ENCODE measurements at places on chromosomes 4 and X.

- DNase-seq: no peak
Measured at GRCh38 chrX:39630344-39630743, 467.4 kb downstream of the BCOR start.

DNA sequence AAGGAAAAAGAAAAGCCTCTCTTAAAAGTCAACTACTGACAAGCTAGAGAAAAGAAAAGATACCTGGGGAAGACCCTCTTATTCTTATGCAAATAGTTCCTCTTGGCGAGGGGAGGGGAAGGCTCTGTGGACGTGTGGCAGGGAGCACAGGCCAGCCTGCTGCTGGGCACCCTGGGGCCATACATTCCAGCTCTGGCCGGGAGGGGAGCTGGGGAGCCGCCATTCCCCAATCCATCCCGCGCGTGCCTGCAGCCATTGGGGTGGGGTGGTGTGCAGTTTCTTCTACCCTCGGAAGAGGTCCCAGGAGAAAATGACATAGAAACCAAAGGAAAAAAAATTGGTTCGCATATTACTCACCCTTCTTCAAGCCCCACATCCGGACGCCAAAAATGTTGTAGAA is 1496.4 kb downstream of the RPA4 start:
- no peak for DNase-seq

DNA sequence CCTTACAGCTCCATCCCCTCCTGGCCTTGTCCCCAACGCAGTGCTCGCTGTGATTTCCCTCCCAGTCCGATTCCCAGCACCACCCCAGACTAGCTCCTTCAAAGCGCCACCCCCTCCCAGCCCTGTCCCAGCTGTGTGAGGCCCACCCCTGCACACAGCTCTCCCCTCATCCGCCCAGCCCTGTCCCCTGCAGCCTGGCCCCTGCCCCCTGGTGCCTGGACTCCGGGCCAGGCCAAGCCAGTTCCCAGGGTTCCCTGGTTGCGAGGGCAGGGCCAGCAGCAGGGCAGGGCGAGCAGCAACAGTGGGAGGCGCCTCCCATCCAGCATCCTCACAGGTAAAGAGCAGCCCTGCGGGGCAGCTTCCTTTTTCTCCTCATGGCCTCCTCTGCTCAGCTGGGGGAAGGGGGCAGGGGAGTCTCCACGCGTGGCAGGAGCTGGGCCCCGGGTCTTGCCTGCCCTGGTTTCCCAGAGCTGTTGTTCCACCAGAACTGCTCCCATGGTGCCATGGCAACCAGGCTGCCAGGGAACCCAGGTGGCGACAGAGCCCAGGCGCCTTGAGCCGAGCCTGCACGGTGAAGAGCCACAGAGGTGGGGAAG is 24.8 kb downstream of the IQSEC2 start:
- DNase-seq: no peak

DNA sequence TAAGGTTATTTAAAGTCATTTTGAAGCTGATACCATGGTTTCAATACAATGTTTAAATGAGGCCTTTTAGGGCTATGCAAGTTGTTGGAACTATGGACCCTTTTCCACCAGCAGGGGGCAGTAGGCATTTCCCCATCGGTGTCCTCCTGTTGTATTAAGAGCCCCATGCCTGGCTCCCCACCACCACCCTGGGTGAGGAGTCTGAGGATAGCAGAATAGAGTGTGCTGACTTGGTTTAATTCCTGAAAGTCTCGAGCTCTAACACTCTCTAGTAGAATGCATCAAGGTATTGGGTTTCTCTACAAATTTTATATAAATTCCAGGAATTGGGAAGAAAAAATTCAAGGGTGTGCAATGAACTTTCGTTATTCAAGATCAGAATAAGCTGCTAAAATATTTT is 234.8 kb upstream of the JADE1 start:
- DNase-seq: peak; percentile 41

DNA sequence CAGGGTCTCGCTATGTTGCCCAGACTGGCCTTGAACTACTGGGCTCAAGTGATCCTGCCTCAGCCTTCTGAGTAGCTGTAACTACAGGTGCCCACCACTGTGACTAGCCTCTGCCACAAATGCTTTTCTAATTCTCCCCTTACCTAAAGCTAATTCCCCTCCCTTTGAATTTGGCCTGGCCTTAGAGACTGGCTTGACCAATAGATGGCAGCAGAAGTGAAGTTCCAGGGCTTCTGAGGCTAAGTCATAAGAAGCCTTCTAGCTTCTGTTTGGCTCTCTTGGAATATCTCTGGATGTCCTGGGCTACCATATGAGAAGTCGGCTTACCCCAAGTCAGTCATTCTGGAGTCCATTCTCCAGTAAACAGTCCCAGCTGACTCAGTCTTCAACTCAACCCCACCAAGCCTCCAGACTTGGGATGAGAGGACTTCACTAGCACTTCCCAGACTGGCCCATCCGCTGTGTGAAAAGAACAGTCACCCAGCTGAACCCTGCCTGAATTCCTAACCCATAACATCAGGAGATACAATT is 61.0 kb downstream of the HPRT1 start:
- DNase-seq: no peak

DNA sequence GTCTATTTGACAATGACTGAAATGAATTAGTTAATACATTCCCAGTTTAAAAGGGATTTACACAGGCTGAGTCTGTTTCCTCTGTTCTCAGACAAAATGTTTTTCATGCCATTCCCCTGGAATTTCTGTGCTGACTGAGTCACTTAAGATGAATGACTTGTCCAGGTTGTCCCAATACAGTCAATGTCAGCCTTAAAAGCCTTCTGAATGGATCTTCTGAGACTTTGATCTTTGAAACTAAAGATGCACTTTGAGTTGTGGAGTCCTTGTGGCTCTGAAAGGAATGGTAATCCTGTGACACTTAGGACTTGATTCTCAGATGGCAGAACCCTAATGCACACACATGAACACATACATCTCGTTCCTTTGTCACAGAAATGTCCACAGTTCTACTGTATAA is 622.2 kb upstream of the GRID2 start:
- no peak for DNase-seq

DNA sequence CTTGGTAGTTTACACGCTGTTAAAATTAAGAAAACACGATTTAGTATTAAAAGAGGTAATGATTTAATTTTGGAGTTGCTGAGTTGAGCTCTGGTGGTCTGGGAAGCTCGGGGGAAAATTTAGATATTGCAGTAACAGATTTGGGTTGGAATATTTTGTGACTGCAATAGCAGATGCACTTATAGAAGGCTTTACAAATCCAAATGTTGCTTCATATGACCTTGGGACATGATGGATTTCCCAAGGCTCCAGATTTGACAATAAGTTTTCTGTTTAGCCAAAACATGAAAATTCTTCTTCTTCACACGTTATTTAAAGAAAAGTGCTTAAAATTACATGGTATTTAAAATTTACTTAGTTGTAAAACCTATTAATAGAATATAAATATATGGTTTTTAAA is 302.0 kb downstream of the SPRY1 start:
- no peak for DNase-seq

DNA sequence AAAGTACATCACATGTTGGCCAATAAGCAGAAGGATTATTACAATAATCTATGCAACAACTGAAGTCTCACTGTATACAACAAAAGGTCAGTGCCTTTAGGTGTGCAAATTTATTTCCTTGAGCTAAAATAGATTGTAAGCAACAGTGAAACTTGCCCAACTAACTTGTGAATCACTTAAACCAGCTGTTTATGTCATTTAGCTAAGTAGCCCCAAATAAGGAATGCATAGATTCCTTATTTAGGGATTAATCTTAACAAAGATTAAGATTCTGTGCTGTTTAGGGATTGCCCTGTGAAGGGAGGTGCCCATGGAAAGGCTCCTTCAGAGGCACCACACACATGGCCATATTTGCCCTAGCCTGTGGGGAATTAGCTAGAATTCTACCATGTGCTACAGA is 168.6 kb downstream of the MAML3 start:
- DNase-seq: no peak

GRCh38 chrX:43380704-43381103 is 275.4 kb upstream of the MAOA start:
- no peak for DNase-seq

- DNase-seq: no peak
Measured at GRCh38 chr4:80049813-80050534, 23.1 kb downstream of the ANTXR2 start.

- no peak for DNase-seq
Measured at GRCh38 chr4:19583827-19584569, 667.7 kb upstream of the SLIT2 start.

GRCh38 chr4:80423553-80424224 is 88.2 kb downstream of the CFAP299 start:
- DNase-seq: no peak

GRCh38 chrX:10171249-10171648 is 14.5 kb downstream of the CLCN4 start:
- no peak for DNase-seq

DNA sequence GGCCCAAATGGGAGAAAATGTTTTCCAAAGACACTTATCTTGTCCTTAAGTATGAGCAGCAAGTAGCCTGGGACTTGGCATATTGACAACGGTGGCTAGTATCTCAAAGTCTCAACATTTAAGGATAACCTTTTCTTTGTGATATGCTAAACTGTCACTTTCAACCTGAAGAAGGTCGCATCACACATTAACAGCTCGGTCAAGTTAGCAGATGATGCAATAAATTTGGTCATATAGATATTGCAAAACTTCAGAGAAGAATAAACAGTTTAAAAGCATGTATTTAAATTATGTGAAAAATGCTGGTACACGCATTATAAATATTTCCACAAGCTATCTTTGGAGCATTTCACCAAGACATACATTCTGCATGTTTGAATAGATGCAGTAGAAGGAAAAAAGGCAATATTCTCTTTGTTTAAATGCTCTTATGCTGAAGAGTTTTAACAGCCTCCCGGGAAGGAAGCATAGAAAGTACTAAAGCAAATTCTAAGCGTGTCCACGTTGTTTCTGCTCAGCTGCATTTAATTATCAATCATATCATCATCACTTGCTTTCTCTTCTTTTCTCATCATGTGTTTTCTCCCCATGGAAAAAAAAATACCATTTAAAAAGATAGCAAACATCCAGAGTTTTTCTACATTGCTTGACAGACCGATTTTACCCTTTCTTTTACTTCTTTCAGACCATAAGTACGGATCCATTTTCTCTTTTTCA is 24.2 kb downstream of the ARHGAP6 start:
- no peak for DNase-seq

GRCh38 chrX:51395810-51396728 is 63.4 kb downstream of the NUDT10 start:
- no peak for DNase-seq

GRCh38 chr4:177410566-177410965 is 31.7 kb downstream of the AGA start:
- DNase-seq: no peak

DNA sequence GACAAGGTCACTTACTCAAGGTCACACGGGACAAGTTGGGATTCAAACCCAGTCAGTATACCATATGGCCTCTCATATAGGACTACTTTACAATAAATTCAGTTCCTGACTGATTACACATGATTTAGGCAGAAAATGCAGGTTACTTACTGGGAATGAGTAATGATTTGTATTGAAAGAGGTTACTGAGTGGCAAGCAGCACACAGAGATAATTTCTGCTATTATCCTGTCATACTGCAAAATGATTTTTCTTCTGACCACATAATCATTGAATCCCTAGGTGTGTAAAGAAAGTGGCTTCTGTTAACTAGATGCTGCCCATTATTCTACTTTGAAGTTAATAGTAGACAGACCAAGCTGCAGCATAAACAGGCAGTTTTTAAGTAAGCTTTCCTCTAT is 8.2 kb downstream of the FREM3 start:
- DNase-seq: no peak

DNA sequence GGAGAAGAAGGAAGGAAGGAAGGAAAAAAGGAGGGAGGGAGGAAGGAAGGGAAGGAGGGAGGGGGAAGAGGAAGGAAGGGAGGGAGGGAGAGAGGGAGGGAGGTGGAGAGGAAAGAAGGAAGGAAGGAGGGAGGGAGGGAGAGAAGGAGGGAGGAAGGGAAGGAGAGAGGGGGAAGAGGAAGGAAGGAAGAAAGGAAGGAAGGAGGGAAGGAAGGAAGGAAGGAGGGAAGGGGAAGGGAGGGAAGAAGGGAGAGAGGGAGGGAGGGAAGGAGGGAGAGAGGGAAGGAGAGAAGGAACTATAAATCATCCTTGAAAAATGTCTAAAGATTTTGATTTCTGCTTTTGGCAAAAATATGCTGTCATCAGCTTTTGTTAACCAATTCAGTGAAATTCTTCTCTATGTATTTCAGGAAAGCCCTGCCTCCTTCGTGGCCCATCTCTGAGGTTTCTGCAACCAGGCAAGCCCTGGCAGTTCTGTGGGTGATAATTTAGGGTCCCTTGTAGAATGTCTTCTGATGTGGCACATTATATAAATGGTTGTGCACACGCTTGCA is 7.1 kb upstream of the HOPX start:
- DNase-seq: no peak

GRCh38 chr4:86818841-86819240 is 30.3 kb downstream of the SLC10A6 start:
- DNase-seq: no peak

- no peak for DNase-seq
Measured at GRCh38 chr4:101008503-101008902, 338.8 kb downstream of the PPP3CA start.

- no peak for DNase-seq
Measured at GRCh38 chrX:13940671-13941070, 89.0 kb downstream of the GEMIN8 start.

DNA sequence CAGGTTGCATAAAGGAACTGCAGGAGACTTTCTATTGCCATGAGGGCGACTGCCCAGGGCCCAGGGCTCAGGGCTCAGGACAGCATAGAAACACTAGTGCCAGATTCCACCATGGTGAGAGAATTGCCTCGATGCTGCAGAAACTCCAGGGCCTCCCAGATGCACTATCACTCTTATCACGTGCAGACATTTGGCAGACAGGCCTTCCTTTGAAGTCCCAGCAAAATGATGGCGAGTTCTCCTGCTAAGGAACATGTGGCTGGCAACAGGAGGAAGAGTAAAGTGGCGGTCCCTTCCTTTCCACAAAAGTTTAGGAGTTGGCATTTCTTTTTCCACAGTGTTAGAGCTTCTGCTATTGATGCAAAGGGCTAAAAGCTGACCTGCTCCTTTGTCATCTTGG is 214.0 kb upstream of the LNX1 start:
- no peak for DNase-seq

DNA sequence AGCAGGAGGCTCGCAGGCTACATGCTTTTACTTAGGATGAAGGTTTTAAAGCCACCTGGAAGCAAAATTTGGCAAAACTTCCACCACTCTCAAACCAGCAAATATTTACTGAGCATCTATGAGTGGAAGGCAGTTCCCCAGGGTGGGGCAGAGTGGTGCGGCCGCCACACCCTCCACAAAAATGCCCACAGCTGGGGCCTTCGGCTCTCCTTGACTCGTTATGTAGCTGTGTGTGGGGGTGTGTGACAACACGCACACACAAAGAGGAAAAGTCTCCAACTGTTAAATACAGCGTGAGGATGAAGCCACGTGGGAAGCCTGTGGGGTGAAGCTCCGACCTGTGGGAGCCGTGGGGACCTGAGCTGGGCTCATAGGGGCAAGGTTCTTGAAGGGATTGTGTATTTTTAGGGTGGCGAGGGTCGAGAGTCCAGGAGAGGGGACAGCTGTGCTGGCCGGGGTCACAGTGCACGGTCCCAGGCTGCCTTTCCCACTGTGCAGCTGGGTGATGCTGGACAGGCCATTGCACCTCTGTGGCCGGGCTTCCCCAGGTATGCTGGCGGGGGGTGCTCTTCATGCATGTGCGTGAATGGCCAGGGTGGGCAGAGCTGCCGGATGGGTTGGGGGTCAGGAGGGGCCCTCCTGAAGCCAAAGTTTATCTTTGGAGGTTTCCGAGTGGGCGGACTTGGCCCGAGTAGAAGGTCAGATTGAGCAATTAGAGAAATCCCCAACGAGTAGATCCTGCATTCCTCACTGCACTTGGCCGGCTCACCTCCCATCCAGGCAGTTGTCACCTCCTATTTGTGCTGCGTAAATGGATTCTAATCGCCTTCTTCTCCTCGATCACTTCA is 25.4 kb downstream of the SORCS2 start:
- DNase-seq: no peak

Data from stimulated activated CD8-positive, alpha-beta memory T cell treated with anti-CD3 and anti-CD28 coated beads, Interleukin-4, amount 100 ng/mL, for 4 hours (primary cell).